ENCODE measurements at places on chromosomes 7 and 10. TPM values are rescaled to one million over a fixed set of nuclear protein-coding genes. Genes with fewer than 3 reads are reported as not detected.

The PDGFA gene
- total RNA-seq = 33.8 TPM

The HTR5A gene
- not detected for total RNA-seq

The EVX1 gene
- total RNA-seq = not detected

The UPP1 gene
- 36.5 TPM for total RNA-seq

The LBX1 gene
- total RNA-seq = not detected

The GTF2IRD1 gene
- 7.0 TPM for total RNA-seq

The NAMPT gene
- total RNA-seq = 20.0 TPM

The AKR1E2 gene
- 12.8 TPM for total RNA-seq

The NXPH1 gene
- total RNA-seq = not detected

The NUTM2A gene
- total RNA-seq = 3.9 TPM

The DLX6 gene
- not detected for total RNA-seq

The LIPF gene
- total RNA-seq = not detected

The TRIM8 gene
- total RNA-seq = 69.0 TPM

The HEPACAM2 gene
- not detected for total RNA-seq

The TMEM140 gene
- not detected for total RNA-seq

The LANCL2 gene
- total RNA-seq = 15.6 TPM

The CTNNA3 gene
- under 0.01 TPM for total RNA-seq

The NAT16 gene
- not detected for total RNA-seq

The CHST15 gene
- 4.7 TPM for total RNA-seq

The SMO gene
- total RNA-seq = 12.3 TPM

The CRHR2 gene
- not detected for total RNA-seq

The GPC2 gene
- total RNA-seq = 3.1 TPM

The LEP gene
- total RNA-seq = under 0.01 TPM

The DRGX gene
- total RNA-seq = not detected

The TRRAP gene
- total RNA-seq = 19.8 TPM

The CUZD1 gene
- total RNA-seq = 0.39 TPM

The CPVL gene
- total RNA-seq = 11.4 TPM

The SEMA3A gene
- total RNA-seq = under 0.01 TPM

The CWF19L1 gene
- total RNA-seq = 16.1 TPM

The GPR85 gene
- total RNA-seq = 26.0 TPM

The ZNF853 gene
- 2.4 TPM for total RNA-seq

The SPDYE2 gene
- not detected for total RNA-seq

The AKR1D1 gene
- not detected for total RNA-seq

The ANKRD1 gene
- total RNA-seq = 14.5 TPM

The CNTNAP2 gene
- total RNA-seq = not detected

Measured in placental epithelial cell (primary cell).